Activated effector memory CD4-positive, alpha-beta T cell treated with anti-CD3 and anti-CD28 coated beads, Interleukin-2, amount 50 U/mL, for 16 hours (primary cell): ENCODE measurements at places on chromosomes 3 and 15.

DNA sequence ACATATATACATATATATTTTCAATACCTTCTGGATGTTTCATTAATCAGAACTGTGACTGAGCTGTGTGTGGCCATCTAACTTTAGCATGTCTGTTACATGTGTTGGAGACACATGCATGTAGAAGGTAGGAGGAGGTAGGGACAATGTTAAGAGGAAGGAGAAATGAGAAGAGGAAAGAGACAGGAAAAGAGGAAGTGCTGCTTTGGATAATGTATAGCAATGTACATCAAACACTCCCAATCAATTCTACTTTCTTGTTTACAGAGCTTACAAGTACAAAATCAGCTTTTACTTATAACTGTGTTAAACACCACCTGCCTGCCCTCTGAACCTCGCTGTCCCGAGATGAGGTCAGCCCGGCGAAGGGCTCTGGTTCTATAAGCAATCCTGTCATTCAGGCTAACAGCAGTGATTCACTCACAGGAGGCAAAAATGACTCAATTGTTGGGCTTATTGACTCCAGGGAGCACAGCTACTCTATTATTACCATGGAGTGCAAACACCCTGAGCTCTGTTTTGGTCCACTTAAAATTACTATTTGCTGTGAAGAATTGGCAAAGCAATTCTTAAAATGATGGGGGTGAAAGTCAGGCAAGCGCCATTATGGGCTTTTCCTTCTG, 188.9 kb downstream of the MEIS2 start:
- no peak for DNase-seq

- DNase-seq: no peak
These were observed 119.8 kb downstream of the RYR3 start for GRCh38 chr15:33430577-33430976.

DNA sequence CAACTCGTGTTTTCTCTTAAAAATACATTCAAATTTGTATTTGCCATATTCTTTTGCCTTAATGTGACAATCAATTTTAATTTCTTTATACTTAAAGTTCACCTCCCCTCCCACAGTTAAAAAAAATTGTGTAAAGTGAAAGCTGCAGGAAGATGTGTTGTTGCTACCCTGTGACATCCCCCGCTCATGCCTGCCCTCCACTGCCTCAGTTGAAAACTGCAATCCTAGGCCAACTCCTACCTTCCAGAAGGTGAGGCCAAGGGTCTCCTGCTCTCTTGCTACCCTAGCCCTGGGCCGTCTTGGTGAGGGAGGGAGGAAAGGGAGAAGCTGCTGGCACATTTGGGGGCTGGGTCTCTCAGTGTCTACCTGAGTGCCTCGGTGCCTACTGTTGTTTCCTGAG, 57.0 kb upstream of the CMTM7 start:
- peak; percentile 78 for DNase-seq

- no peak for DNase-seq
These were observed 765.0 kb downstream of the IGSF11 start for GRCh38 chr3:118269537-118270125.

- DNase-seq: no peak
These were observed 101.2 kb downstream of the NFKBIZ start for GRCh38 chr3:101950510-101950909.

GRCh38 chr3:156685198-156685597, 10.8 kb downstream of the TIPARP start:
- no peak for DNase-seq

- DNase-seq: no peak
These were observed 114.0 kb upstream of the POU1F1 start for GRCh38 chr3:87390353-87390752.

GRCh38 chr15:44550256-44550655, 13.3 kb downstream of the EIF3J start:
- no peak for DNase-seq

GRCh38 chr3:13901935-13902584, 22.2 kb upstream of the WNT7A start:
- no peak for DNase-seq

GRCh38 chr3:37897763-37898162, 36.1 kb downstream of the CTDSPL start:
- no peak for DNase-seq

DNA sequence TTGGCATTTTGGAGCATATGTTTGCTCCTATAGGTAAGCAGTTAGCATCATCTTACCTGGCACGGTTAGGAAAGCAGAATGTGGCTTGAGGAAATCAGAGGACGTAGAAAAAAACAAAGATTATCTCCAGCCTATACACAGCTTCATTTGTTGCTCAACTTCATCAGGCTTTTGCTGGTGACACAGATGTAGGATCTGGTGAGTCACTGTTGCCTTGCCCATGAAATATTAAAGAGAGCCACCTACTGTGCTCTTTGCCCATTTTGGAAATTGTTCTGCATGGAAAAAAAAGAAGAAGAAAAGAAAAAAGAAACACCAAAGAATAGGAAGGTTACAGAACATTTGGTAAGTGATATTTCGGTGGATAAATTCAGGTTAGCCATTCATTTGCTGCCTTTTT, 3.8 kb downstream of the IL1RAP start:
- DNase-seq: no peak

GRCh38 chr3:123169492-123169929, 32.2 kb upstream of the SEC22A start:
- no peak for DNase-seq

DNA sequence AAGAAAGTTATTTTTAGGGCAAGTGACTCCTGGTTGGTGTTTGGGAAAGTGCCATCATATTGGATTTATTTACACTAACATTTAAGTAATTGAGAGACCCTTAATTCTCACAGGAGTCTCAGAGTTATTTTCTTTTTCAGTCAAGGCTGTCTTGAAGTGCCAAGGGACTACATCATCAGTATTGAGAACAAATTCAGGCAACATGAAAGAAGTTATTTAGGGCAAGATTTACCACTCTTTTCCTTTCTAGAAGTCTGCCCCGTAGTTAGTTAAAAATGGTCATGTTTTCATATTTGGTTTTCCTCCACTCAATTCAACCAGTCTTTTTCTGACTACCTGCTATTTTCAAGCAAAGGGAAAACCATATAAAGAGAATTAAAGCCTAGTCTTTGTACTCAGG, 6.1 kb downstream of the B4GALT4 start:
- DNase-seq: no peak

DNA sequence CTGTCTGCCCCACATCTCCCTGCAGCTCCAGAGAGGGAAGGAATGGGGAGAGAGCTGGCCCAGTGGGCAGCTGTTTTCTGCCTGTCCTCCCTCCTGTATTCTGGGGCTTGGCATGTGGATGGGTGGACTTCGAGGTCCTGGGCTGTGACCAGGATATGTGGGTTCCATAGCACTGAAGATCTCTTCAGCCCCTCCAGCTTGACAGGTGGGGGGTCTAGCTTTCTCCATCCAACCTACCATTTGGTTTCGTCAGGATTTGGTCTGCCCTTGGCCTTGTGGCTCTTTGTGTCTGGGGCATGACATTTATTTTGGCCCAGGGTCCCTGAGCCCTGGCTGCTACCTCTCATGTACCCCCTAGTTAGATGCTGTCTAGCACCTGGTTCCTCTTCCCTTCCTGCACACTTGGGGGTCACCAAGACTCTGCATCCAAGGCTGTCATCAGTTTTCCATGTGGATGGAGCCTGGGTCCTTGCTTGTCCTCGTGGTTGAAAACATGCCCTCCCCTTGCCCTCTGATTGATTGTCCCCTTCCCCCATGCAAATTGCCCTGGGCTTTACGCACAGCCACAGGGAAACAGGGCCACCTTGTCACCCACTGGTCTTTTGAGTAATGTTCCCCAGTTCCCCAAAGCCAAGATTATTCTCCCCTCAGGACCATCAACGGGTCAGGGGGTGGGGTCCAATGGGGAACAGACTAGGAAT, 3.2 kb downstream of the EPHB3 start:
- no peak for DNase-seq

- DNase-seq: peak; percentile 76
These were observed 757.0 kb upstream of the NECTIN3 start for GRCh38 chr3:110314512-110315114.

- DNase-seq: no peak
These were observed 83.9 kb downstream of the PPARG start for GRCh38 chr3:12372741-12373280.

- no peak for DNase-seq
These were observed 7.9 kb upstream of the SPPL2A start for GRCh38 chr15:50773389-50773788.
